ENCODE measurements at places on chromosomes 1 and 21.

GRCh38 chr21:22961258-22961657, 1963.0 kb downstream of the NCAM2 start:
- no peak for DNase-seq

- no peak for DNase-seq
These were observed 152.1 kb downstream of the AK5 start for GRCh38 chr1:77433934-77434333.

DNA sequence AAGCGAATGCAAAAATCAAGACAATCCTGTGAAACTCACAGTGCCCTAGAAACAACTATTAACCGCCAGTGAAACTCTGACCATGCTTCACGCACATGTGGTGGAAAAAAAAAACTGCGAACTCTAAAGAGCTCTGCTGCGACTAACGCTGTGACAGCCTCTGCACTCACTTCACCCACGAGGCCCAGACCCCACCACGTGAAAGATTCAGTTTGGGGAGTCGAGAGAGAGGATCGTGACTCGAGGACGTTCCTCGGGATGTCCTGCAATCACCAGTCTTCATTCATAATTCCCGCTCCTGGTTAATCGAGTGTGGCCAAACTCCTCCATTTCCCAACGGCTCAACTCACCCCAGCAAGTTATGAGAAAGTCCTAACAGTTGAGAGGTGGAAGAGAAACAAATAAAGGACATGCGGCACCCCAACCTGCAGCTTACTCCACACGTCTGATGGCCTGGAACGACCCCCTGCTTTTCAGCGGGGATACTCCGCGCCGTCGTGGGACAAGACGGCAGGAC, 1.1 kb downstream of the SERBP1 start:
- no peak for DNase-seq

- DNase-seq: peak; percentile 97
These were observed 1.7 kb downstream of the IRF2BP2 start for GRCh38 chr1:234608025-234608910.

GRCh38 chr1:99644279-99645004, 1.5 kb upstream of the PALMD start:
- no peak for DNase-seq

- no peak for DNase-seq
These were observed 41.3 kb upstream of the RUNX1 start for GRCh38 chr21:35090403-35090802.

GRCh38 chr1:240823357-240823756, 211.4 kb upstream of the GREM2 start:
- DNase-seq: no peak

GRCh38 chr1:54607821-54608565, 15.3 kb downstream of the FAM151A start:
- no peak for DNase-seq

DNA sequence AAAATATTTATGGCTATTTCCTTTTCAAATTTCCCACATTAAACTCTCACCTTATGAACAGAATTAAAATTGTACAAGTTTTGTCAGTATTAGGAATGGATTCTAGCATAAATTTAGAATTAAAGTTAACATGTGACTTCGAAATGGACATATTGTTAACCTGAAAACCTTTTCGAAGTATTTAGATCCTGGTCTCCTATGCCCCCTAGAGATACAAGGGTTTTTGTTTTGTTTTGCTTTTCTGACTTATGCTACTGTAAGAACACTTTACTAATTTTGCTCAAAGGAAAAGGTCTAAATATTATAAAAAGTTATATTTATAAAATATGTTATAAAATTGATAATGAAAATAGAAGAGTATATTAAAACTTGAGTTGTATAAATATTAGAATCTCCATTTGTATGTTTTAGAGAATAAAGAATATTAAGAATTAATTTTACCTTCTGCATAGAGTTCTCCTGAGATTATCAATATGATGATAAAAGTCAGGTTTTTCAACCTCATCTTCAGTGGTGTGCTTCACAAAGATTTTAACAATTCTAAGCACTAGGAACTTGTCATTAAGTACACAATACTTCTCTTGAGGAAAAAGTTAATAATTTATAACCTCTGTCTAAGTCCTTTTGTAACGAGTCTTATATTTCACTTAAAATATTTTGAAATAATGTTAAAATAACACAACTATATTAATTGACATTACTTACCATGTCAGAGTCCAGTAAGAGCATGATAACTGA, at the start of gene F13B:
TSS of gene F13B (minus strand) at position 542 of the 738 bp plus-strand sequence. CDS start at position 505, 37 bp downstream.
- no peak for DNase-seq

DNA sequence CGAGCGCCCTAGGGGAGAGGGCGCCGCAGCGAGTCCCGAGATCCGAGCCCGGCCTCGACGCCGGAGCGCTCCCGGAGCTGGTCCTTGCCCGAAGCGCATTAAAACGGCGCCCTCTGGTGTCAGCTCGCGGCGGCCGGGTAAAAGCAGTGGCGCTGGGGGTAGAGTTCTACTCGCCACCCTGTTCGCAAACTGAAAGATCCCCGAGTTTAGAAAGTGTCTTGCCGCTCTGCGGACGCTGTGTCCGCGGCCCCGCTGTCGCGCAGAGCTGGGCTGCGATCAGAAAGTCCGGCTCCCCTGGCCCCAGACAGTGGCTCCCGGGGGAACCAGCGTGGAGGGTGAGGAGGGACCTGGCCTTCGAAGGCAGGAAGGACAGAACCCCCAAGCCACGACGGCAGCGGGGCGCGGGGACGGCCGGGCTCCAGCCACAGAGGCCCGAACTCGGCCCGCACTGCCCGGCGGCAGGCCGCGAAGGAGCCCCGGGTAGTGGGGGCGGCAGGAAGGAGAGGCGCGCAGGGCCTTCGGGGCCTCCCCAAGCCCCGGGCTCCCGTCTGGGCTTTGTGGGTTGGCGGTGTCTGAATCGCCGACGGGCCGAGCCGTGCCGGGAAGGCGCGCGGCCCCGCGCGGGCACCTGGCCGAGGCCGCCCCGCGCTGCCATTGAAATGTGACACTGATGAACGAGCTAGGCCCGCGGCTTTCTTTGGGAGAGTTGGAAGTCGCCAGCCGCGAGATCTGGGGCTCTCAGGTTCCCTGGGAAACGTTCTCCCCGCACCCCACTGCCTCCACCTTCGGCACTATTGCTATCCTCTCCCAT, 39.1 kb upstream of the NFIA start:
- DNase-seq: no peak

GRCh38 chr1:24878775-24879742, 51.0 kb downstream of the RUNX3 start:
- no peak for DNase-seq

DNA sequence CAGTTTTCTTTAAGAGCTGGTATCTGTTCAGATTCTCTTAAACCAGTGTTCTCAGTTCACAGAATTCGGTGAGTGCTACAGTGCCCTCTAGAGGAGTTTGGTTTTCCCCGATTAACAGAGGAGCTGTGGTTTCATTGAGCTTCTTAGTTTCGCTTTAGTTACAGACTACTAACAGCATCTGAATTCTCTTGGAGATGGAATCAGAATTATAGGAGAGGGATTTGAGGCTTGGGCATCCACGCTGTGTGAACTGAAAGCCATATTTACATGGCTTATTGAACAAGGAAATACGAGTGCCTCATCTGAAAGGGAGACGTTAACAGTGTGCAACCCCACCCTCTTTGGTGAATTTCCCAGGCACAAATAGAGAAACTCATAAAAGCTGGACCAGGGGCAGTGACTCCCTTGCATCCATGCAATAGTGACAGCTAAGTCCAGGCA, 202.0 kb downstream of the USH2A start:
- DNase-seq: peak; percentile 58

- DNase-seq: peak; percentile 14
These were observed 772 bp downstream of the ADAM15 start for GRCh38 chr1:155051777-155052398.

DNA sequence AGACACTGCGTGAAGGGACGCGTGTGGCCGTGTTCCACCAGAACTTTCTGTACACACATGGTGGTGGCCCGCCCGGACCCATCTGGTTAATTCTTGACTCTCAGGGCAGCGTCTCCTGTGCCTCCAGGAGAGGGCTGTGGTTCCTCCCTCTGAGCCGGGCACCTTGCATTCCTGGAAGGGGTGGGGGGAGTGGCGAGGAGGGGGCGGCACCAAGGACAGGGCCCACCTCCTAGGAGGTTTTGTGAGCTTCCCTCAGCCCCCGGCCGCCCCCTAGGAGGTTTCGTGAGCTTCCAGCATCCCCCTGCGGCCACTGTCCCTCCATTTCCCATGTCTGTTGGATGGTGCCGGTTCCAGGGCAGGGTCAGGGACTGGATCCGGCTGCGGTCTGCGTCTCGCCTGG, 28.9 kb downstream of the FAAP20 start:
- DNase-seq: no peak

DNA sequence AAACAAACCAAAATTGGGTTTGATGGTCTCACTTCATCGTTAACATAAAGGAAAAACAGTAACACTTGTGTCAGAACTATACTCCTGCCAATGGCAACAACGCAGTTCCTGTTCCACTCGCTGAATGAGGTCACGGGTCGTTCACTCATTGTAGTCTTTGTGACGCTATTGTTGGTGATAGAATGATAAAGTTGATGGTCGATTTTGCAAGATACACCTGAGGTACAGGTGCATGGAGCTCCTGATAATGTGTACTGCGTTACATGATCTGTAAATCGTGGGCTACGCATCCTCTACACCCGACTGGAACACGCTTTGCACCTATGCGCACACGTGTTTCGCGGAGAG, 391 bp upstream of the CENPS start:
- DNase-seq: no peak

- DNase-seq: no peak
These were observed 116.5 kb downstream of the TMEM53 start for GRCh38 chr1:44557778-44558177.

- no peak for DNase-seq
These were observed 142.5 kb downstream of the TNR start for GRCh38 chr1:175600721-175601440.

- no peak for DNase-seq
These were observed 1.6 kb upstream of the BARHL2 start for GRCh38 chr1:90718411-90719329.

GRCh38 chr1:155052439-155053395, 1.6 kb downstream of the ADAM15 start:
- no peak for DNase-seq

DNA sequence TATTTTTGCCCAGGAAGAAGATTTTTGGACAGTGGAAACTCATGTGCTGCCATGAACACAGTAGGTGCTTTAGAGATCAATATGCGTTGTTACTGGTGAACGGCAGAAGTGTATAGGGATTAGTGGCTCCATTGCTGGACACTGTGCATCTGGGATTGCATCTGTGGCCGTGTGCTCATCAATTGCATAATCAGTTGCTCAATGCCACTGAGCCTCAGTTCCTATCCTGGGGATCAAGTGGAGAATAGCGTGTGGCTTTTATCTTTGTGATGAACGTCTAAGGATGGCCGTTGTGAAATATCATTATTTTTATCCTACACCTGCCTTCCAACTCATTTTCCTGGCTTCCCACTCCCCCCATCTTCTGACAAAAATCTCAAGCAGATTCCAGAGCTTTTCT, 5.4 kb downstream of the TNN start:
- DNase-seq: no peak

- DNase-seq: no peak
These were observed 233.7 kb upstream of the DMRTA2 start for GRCh38 chr1:50656931-50657330.

- peak; percentile 98 for DNase-seq
These were observed 32.9 kb downstream of the RASAL2 start for GRCh38 chr1:178126741-178127185.

- no peak for DNase-seq
These were observed 251.3 kb downstream of the SDCCAG8 start for GRCh38 chr1:243507001-243507671.

DNA sequence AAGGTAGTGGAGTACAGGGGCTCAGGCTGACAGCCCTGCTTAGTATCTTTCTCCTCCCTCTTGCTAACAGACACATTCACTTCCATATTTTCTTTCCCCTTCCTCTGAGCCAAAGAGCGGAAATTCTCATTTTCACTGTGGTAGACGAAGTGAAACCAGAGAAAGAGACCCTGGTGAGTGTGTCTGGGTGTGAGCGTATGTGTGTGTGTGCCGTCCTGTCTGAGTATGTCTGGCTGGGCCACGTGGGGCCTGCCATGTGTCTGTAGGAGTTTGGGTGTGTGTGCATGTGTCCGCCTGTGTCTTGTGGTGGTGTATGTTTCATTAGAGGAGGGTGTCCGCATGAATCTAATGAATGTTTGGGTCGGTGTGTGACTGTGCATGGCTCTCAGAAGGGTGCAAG, 1.7 kb downstream of the COL8A2 start:
- DNase-seq: no peak

GRCh38 chr21:26534517-26534916, 38.6 kb downstream of the CYYR1 start:
- no peak for DNase-seq

DNA sequence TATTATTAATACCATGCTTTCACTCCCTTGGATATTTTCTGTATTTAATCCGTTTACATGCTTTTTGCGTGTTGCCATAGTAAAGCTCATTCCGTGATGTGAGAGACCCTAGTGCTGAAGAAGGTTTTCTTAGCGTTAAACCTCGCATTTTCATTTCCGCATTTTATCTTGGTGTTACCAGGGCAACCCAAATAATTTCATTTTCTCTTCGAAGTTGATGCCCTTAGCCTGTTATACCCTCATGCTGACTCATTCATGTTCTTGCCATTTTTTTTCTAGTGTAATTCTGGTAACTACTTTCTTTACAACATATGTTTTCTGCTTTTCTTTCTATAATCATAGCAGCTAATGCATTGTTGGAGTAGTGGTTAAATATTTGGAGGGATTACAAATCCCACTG, 37.2 kb downstream of the LRRC8C start:
- no peak for DNase-seq

GRCh38 chr21:45698493-45699184, 55.1 kb downstream of the PCBP3 start:
- DNase-seq: no peak

- DNase-seq: no peak
These were observed 27.8 kb downstream of the CDK18 start for GRCh38 chr1:205532026-205532898.

DNA sequence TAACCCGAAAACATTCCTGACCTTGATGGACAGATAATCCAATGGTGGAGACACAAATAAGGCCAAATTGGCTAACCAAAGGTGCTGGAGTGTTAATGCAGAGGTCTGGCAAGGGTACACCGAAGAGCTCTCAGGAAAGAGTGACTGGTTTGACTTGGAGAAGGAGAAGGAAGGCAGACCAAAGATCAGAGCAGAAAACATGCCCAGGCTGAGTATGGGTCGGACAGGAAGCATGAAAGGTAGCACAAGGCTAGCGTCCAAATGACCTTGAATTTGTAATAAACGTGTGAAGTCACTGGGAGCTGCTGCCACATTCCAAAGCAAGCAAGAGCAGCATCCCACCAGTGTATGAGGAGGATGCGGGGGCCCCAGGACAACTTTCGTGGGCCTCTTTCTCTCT, 45.7 kb downstream of the APP start:
- DNase-seq: no peak

- DNase-seq: no peak
These were observed 64.8 kb downstream of the KCNJ15 start for GRCh38 chr21:38321568-38321967.

- DNase-seq: no peak
These were observed 107.6 kb downstream of the LHX9 start for GRCh38 chr1:198024782-198025181.

DNA sequence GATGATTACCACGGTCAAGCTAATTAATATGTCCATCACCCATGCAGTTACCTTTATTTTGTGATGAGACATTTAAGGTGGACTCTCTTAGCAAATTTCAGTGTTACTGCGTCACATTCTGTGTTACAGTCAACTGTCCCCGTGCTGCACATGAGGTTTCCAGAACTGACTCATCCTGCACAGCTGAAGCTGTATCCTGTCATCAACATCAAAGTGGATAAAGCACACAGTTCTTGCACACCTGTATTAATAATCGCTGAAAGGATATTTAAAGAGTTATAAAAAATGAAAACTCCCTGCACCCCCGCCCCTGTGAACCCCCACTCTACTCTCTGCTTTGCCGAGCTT, 3.4 kb upstream of the KRTAP10-5 start:
- DNase-seq: no peak

Measured in RCC 7860 (cell line).